Stimulated activated naive CD8-positive, alpha-beta T cell treated with anti-CD3 and anti-CD28 coated beads, Interleukin-15, amount 100 ng/mL, for 72 hours (primary cell): ENCODE measurements at places on chromosomes 5 and 9.

GRCh38 chr5:113527746-113528145 is 14.3 kb downstream of the YTHDC2 start:
- DNase-seq: no peak

GRCh38 chr5:127754706-127755105 is 51.5 kb downstream of the CCDC192 start:
- no peak for DNase-seq

GRCh38 chr9:129352146-129352865 is 174.2 kb upstream of the IER5L start:
- no peak for DNase-seq

DNA sequence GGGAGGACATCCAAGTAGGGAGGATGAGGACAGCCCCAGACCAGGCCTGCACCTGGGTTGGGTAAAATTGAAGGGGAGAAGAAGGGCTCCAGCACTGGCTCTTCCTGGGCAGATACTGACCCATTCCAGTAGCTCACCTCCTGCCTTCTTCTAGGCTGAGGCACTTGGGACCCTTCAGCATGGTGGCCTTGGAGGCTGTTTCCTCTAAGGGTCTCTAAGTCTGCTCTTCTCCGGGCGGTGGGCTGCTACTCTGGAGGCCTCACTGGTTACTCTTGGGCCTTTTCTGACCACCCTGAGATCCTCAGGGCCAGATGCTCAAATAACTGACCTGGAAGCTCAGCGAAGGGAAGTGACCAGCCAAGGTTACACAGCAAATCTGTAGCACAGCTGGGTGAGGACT is 2.8 kb upstream of the TIFAB start:
- DNase-seq: no peak

DNA sequence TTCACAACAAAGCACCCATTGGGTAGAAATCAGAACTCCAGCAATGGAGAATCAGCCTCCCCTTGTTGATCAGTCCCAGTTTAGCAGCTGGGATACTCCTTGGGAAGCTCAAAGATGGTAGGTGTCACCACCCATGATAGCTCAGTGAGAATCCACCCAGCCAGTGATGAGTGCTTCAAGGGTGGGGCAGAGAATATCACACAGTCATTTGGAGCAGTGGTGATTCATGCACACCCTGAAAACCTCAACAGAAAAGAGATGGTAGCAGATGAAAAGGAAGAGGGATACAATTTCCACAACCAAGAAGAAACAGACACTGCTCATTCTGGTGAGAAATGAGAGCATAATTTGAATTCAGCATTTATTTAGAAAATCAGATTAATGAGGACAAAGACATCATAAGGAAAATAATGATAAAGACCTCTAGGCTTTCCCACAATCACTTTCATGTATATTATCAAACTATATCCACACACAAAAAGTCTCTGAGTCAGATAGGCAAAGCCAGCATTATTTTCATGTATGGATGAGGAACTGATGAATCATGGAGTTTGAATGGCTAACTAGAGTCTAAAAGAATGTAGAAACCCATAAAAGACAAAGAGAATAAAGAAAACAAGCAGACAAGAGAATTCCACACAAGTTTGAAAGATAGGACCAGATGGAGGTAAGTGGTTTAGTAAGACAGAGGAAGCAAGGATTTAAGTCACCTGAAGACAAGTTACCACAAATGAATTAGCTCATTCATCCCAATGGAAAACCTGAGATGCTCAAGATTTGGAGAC is 82.9 kb downstream of the FEM1C start:
- DNase-seq: peak; percentile 28

- DNase-seq: no peak
These were observed 130.8 kb upstream of the LARP1 start for GRCh38 chr5:154624341-154624740.

- DNase-seq: no peak
These were observed 23.5 kb downstream of the ELP1 start for GRCh38 chr9:108910402-108910801.

DNA sequence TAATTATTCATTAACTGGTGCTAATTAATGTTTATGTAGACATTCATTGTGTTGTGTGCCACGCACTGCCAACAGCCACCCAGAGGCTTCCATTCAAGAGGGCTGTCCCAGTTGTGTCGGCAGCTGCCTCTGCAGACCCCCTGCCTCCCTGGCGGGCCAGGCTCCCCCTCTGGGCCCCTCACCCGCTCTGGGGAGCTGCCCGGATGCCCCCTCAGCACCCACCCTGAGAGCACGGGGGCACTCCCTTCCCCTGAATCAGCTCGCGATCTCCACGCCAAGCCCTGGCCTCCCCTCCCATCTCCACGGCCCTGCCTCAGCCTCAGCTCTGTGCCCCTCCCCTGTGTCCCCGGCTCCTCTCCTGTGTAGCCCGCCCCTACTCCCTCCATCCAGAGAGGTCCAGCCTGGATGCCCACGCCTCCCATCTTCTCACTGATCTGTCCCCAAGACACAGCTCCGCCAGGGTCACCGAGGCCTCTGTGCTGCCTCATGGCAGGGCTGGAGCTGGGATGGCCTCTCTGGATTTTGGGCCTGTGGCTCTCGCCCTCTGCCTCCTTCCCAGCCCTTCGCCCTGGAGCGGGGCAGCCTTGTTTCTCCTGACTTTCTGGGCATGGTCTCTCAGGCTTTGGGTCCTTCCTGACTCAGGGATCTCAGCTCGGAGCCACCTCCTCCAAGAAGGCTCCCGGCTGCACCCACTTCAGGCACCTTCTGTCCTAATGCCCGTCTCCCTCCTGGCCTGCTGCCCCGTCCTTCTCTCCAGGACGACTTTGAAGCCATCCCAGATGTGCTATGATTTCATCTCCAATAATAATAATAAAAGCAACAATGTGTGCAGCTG is 16.0 kb upstream of the SLC9A3 start:
- no peak for DNase-seq

- no peak for DNase-seq
These were observed 19.2 kb upstream of the FYB1 start for GRCh38 chr5:39238366-39239105.

- DNase-seq: no peak
These were observed 233.2 kb upstream of the RFX3 start for GRCh38 chr9:3758816-3759576.

DNA sequence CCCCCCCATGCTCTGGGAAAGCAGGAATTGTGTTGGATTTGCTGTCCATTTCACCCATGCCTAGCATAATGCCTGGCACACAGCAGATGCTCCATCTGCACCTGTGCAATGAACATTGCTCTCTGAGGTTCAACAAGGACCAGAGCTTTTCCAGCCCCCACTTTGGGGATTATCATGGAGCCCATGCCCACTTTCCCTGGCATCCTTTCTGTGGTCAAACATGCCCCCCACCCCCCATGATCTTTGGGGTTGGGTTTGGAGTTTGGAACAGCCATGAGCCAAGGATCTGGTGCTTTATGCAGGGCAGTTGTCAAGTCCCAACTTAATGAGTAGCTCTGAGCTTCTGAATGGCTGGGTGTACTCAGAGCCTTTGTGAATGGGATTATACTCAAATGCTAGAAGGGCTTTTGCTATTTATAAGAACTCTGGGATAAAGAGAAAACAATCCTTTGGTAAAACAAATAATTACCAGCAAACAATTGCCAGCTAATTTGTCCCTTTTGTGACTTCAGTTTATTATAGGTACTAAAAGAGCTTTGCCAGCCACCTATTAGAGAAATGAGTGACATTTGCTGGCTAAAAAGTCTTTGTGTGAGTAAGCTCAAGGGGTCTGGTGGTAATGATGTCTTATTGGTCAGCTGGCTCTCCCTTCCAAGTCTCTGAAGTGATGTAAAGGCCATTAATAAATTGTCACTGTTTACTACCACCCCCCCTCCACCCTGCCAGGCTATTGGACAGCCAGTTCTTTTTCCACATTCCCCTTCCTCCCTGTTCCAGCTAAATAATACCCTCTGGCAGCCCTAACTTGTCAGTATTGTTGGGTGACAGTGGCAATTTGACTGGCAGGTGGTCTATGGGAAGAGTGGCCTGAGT is 182.3 kb downstream of the MACROH2A1 start:
- no peak for DNase-seq

GRCh38 chr5:67520161-67520908 is 323.7 kb upstream of the CD180 start:
- no peak for DNase-seq

DNA sequence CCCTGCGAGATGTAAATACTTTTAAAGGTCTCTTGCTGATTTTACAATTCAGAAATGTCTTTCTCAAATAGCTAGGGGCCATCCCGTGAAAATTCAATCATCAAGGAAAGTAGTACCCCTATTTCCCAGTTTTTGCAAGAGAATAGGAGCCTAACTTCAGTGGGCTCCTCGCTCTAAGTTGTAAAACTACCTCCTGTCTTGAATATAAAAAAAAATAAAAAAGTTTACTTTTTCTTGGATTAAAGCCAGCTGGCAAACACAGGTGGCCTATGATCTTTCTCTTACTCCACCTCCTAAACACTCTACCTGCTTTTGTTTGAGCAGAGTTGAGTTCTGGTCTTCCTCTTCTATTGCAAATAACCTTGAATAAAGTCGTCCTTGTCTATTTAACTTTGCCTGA is 79.4 kb downstream of the SLCO4C1 start:
- no peak for DNase-seq
